A549 treated with Mapracorat at 1 μM for 4 hours (cell line): ENCODE measurements at places on chromosomes 4 and X. TPM values are rescaled to one million over a fixed set of nuclear protein-coding genes. Genes with fewer than 3 reads are reported as not detected.

TEX13D gene
- total RNA-seq: not detected in 5 replicates

ZMAT1 gene
- 0.02 TPM in 1 of 5 replicates, not detected in the others for total RNA-seq

PIN4 gene
- total RNA-seq: 32.1 to 78.9 TPM (median 37.7 TPM) in 5 replicates

FGFBP2 gene
- 0.15 to 0.67 TPM (median 0.24 TPM) in 5 replicates for total RNA-seq

FTSJ1 gene
- total RNA-seq: 66.3 to 72.2 TPM (median 71.3 TPM) in 5 replicates

MAGEC1 gene
- 0.05 to 0.10 TPM in 2 of 5 replicates, not detected in the others for total RNA-seq

IDS gene
- total RNA-seq: 79.7 to 110 TPM (median 101 TPM) in 5 replicates

SERPINA7 gene
- not detected in 5 replicates for total RNA-seq

GCNA gene
- total RNA-seq: 1.6 to 1.9 TPM (median 1.8 TPM) in 5 replicates

CLNK gene
- not detected in 5 replicates for total RNA-seq

RIBC1 gene
- total RNA-seq: 0.53 to 1.0 TPM (median 0.76 TPM) in 5 replicates

GPR173 gene
- 0.03 TPM in 1 of 5 replicates, not detected in the others for total RNA-seq

RAB33A gene
- total RNA-seq: 0.13 to 0.32 TPM (median 0.27 TPM) in 5 replicates

NUDT11 gene
- total RNA-seq: 2.2 to 3.5 TPM (median 2.6 TPM) in 5 replicates

UBE2A gene
- total RNA-seq: 133 to 145 TPM (median 142 TPM) in 5 replicates

DUSP21 gene
- not detected in 5 replicates for total RNA-seq

TLR7 gene
- not detected in 5 replicates for total RNA-seq

UGT2A3 gene
- total RNA-seq: 0.06 to 0.10 TPM (median 0.07 TPM) in 5 replicates

APEX2 gene
- total RNA-seq: 27.1 to 34.6 TPM (median 29.9 TPM) in 5 replicates

AREG gene
- total RNA-seq: 30.9 to 36.6 TPM (median 33.2 TPM) in 5 replicates

RBM46 gene
- total RNA-seq: not detected in 5 replicates

F8A1 gene
- total RNA-seq: 60.9 to 97.0 TPM (median 93.1 TPM) in 5 replicates

MSANTD1 gene
- 0.08 to 0.20 TPM (median 0.12 TPM) in 5 replicates for total RNA-seq

XK gene
- total RNA-seq: 0.28 to 0.44 TPM (median 0.40 TPM) in 5 replicates

GSPT2 gene
- total RNA-seq: 7.4 to 9.8 TPM (median 8.3 TPM) in 5 replicates

RASL11B gene
- 0.13 to 0.30 TPM (median 0.16 TPM) in 3 of 5 replicates, not detected in the others for total RNA-seq

GYPB gene
- total RNA-seq: not detected in 5 replicates

AWAT2 gene
- total RNA-seq: not detected in 5 replicates

BEX2 gene
- total RNA-seq: 7.1 to 12.1 TPM (median 11.3 TPM) in 5 replicates

VCX3A gene
- total RNA-seq: not detected in 5 replicates

KLHL5 gene
- total RNA-seq: 43.7 to 61.1 TPM (median 55.1 TPM) in 5 replicates

GLUD2 gene
- total RNA-seq: 1.8 to 2.8 TPM (median 2.4 TPM) in 5 replicates

LRRC66 gene
- total RNA-seq: 0.09 to 0.16 TPM (median 0.15 TPM) in 3 of 5 replicates, not detected in the others

TCEAL6 gene
- not detected in 5 replicates for total RNA-seq

C1QTNF7 gene
- total RNA-seq: not detected in 5 replicates

BRS3 gene
- not detected in 5 replicates for total RNA-seq

HMX1 gene
- 0.07 to 0.19 TPM (median 0.09 TPM) in 5 replicates for total RNA-seq

ARHGAP24 gene
- total RNA-seq: 3.7 to 4.1 TPM (median 3.7 TPM) in 5 replicates

XAGE1A gene
- total RNA-seq: 19.1 to 53.0 TPM (median 30.5 TPM) in 5 replicates

PARM1 gene
- total RNA-seq: 0.47 to 0.63 TPM (median 0.56 TPM) in 5 replicates

ERVMER34-1 gene
- total RNA-seq: 0.41 to 0.60 TPM (median 0.49 TPM) in 5 replicates

ZXDA gene
- total RNA-seq: 1.1 to 1.9 TPM (median 1.6 TPM) in 5 replicates
